Esophagus squamous epithelium (tissue), 5 donors: ENCODE measurements at places on chromosomes 13 and 19.

DNA sequence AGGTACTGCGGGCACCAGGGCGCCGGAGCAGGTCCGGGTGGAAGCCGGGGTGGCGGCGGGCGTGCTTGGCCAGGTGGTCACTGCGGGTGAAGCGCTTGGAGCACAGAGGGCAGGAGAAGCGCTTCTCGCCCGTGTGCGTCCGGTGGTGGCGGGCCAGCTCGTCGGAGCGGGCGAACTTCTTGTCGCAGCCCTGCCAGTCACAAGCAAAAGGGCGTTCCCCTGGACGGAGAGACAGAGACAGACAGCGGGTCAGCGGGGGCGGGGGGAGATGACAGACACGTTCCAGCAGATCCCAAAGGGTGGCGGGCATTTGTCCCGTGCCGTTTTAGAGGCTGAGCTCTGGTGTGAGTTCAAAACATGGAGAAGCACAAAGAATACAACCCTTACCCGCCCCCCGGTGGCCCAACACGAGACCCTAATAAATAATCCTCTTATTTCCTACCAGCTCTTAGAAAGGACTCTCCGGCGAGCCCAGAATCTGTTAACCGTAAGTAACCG lies 6.3 kb upstream of the REXO1 start:
- DNase-seq, result no peak

- no peak for DNase-seq
These were observed 460.3 kb upstream of the KLHL1 start for GRCh38 chr13:70568571-70568970.

- no peak for DNase-seq
These were observed 327 bp downstream of the PTGER1 start for GRCh38 chr19:14474827-14475226.

DNA sequence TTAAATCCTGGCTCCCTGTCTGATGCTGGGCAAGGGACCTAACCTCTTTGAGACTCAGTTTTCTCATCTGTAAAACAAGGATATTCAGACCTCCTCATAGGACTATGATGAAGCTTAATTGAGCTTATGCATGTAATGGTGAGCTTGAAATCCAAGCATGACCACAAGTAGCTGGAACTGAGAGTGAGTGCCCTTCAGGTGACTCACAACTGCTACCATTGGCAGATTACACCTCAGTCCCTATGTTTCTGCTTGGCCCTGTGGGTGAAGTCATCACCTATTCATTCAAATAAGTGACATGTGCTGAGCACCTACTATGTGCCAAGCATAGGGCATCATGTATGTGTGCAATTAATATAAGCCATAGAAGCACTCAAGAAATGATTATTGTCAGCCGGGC lies 25.7 kb downstream of the NOVA2 start:
- DNase-seq, result no peak

GRCh38 chr13:45541806-45542205 lies 73.7 kb downstream of the ERICH6B start:
- DNase-seq, result no peak

DNA sequence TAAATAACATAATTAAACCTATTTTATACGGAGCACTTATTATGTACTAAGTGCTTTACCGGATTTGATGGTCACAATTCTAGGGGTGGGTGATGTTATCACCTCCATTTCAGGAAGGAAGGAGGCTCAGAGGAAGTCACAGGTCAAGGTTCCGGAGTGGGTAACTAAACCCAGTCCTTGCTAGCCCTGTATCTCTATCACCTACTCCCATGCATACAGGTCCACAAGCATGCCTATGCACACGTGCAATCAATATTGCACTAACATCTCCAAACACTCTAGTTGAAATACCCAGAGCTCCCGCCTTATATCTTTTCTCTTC lies 17.8 kb upstream of the FOSB start:
- no peak for DNase-seq

GRCh38 chr19:29622166-29623070 lies 16.3 kb downstream of the POP4 start:
- no peak for DNase-seq

GRCh38 chr19:1992759-1993260 lies 22.7 kb downstream of the BTBD2 start:
- no peak for DNase-seq

DNA sequence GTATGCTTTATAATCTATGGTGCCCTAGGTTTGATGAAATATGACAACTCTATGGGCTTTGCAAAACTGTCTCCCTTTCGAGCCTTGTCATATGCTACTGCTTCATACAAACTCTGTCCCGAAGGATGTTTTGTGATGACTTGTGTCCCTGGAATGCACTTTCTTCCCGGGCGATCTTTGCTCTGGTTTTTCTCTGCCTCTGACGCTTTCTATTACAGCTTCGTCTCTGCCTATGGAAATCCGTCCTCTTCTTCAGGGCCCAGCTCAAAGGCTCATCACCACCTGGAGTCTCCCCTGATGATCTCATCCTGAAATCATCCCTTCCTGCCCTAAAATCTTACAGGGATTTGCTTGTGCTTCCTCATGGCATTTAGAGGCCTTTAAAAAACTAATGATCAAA lies 191.5 kb upstream of the KL start:
- no peak for DNase-seq

- no peak for DNase-seq
These were observed 71.9 kb upstream of the IRS2 start for GRCh38 chr13:109858319-109858718.

DNA sequence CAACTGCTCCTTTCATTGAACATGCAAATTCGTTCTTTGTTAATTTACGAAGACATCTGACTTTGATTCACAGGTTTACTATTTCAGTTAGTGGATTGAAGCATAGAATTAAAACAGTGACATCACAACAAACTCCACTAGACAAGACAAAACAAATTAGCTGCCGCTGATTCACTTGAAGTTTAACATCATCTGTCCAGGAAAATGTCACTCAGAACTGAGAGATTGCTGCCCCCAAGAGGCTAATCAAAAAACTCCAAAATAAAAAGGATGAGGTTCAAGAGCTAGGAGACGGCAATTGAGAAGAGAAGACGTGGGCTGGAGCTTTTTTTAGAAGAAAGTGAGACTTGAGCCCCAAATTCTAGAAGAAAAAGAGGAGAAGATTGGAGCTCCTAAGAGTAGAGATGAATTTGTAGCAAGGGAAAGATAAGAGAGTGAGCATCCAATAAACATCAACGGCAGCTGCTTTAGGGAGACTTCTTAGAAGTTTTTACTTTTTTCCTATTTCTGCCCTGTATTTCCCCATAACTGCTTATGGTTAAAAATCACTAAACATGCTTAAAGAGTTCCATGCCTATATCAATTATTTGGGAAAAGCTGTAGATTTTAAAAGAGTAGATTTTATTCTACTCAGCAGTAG lies 40.8 kb upstream of the TPP2 start:
- no peak for DNase-seq

- no peak for DNase-seq
These were observed 104.0 kb downstream of the MYCBP2 start for GRCh38 chr13:77222909-77223308.

DNA sequence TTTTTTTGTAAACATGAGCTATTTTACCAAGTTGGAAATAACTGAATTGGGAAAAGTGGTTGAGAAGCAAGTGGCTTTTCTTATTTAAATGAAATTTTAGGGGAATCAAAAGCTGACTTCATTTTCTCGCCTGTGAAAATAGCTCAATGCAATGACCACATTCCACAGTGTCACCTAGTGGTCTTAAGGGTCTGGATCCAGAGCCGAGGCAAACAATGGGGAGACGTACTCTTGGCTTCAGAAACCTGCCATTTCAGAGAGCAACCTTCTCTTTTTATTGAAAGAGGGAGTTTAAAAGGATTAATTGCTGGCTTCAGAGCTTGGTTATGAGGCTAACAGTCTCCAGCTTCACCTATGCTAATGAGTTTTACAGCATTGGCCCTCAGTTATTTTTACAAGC lies 39.7 kb upstream of the RXFP2 start:
- no peak for DNase-seq

DNA sequence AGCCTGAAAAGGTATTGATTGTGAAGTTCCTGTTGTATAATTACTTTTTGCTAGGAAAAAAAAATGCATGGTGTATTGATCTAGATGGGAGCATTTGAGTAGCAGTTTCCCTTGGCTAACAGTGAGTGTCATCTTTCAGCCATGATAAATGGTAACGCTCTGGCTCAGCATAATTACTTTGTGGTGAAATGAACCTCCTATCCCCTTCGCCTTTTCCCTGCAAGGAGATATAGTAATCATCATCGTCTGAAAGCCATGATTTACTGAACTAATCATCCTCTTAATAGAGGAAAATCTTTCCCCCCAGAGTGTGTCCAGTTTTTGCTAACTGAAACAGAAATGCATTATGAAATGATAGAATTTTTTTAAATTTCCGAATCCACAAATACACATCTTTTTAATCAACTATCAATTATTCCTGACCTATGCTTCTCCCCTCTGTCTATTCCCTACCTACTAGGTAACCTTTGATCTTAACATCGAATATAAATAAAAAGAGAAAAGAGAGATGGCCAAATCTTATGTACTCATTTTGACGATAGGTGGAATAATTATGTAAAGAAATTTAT lies 88.7 kb downstream of the MAB21L1 start:
- DNase-seq, result no peak

- DNase-seq, result no peak
These were observed 332 bp downstream of the IRGQ start for GRCh38 chr19:43595605-43595998.

DNA sequence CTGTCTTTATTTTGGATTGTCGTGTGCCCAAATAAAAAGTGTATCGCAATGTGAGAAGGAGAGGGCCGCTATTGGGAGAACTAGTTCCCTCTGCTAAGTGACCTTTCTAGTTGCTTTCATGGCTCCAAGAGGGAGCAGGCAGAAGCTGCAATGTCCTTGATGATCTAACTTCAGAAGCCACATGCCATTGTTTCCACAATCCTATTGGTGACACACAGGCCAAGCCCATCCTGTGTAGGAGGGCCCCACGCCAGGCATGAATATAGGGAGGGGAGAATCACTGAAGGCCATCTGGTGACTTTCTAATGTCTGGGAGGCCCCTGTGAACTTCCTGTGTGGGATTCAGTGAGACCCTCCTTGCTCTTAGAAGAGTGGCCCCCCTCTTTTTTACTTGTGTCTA lies 47.8 kb upstream of the KPNA3 start:
- no peak for DNase-seq

GRCh38 chr13:112643759-112644459 lies 45.9 kb upstream of the ATP11A start:
- DNase-seq, result no peak

GRCh38 chr13:20377720-20378119 lies 145.6 kb upstream of the GJB6 start:
- DNase-seq, result no peak

- DNase-seq, result no peak
These were observed 22.7 kb downstream of the EPN1 start for GRCh38 chr19:55697698-55698097.

GRCh38 chr13:19766591-19766990 lies 16.2 kb downstream of the PSPC1 start:
- no peak for DNase-seq

DNA sequence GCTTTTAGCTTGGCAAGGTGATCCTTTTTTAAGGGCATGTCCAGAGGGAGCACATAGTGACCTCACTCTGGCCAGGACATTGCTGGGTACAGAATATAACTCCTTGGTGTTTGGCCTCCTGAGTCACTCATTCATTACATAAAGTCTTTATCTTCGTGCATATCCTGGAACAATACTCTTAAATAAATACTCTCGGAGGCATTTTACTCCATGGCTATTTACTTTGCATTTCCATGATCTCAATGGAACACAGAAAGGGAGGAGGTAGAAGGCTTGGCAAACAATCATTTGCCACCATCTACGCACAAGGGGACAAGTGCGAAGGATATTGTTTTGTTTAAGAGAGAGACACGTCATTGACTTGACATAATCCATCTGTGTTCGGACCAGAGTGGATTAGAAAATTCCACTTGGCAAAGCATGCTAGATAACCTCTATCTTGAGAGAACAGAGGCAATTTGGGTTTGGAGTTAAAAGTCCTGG lies 210.0 kb downstream of the IRS2 start:
- DNase-seq, result no peak

DNA sequence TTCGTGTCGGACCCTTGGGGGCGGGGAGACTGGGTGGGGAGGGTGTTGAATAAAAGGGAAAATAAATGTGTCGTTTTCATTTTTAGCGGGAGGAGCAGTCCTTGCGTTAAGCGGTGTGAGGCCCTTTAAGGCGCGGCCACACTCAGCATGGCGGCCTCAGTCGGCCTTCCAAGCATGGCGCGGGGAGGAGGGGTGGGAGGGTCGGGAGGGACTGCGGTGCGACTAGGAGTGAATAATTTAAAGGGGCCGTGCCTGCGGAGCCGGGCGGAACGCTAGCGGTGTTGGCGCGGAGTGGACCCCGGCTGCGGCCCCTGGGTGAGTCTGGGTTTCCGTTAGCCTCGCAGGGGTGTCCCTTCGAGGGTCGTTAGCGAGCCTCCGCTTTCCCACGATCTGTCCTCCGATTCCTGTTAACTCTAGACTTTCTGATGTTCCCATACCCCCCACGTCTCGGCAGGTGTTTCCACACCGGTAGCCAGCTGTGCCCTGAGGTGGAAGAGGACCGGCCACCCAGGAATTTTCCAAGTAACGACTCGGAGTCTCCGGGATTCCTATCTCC lies 1.5 kb upstream of the PNPLA6 start:
- DNase-seq, result peak; percentile 54

DNA sequence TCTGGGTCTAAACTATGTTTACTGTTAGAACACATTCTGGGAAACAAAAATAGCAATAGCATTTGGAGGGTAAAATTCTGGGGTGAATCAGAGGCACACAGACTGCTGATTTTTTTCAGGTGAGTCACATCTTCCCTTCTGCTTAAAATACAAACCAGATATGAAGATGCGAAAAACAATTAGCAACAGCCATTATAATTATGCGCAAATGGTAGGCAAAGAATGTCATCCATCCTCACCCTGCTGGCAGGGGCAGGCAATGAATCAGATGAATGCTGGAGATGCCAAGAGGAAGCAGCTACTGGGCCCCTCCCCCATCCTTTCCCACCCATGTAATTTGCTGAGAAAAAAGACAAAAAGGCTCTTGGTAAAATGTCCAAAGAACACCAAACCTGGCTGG lies 282.9 kb downstream of the KLF5 start:
- DNase-seq, result no peak

GRCh38 chr13:66513728-66514127 lies 716.4 kb downstream of the PCDH9 start:
- DNase-seq, result no peak

DNA sequence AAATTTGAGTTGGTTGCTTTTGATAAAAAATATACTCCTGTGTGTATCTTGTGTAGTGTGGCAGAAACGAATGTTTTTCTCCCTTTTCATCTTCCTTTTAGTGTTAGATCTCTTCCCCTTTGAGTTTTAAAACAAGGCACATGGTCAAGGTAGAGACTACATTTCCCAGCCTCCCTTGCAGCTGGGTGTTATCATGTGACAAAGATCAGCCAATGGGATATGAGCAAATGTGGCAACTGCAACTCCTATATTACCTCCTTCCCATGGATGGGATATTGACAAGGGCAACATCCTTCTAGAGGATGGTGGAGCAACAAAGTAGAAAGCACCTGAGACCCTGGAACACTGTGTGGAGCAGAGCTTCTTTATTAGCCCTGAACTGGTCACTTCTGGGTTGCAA lies 42.4 kb downstream of the ADGRE3 start:
- no peak for DNase-seq
